Fibroblast of villous mesenchyme (primary cell): ENCODE measurements at places on chromosomes 6 and 20.
A peak's percentile ranks its signal among the peaks of the same experiment; 100 is the strongest.

GRCh38 chr6:112618849-112619248 is 271.7 kb downstream of the RFPL4B start:
- DNase-seq = peak; percentile 27

DNA sequence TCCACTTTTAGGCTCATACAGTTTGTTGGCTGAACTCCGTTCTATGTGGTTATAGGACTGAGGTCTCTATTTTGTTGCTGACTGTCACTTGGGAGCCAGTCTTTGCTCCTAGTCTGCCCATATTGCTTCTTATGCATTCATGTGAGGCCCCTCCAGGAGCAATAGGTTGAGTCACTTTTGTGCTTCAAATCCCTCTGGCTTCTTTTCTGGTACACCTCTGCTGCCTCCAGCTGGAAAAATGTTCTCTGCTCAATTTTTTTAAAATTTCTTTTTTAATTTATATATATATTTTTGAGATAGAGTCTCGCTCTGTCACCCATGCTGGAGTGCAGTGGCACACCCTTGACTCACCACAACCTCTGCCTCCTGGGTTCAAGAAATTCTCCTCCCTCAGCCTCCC is 42.7 kb upstream of the NOX3 start:
- no peak for DNase-seq

DNA sequence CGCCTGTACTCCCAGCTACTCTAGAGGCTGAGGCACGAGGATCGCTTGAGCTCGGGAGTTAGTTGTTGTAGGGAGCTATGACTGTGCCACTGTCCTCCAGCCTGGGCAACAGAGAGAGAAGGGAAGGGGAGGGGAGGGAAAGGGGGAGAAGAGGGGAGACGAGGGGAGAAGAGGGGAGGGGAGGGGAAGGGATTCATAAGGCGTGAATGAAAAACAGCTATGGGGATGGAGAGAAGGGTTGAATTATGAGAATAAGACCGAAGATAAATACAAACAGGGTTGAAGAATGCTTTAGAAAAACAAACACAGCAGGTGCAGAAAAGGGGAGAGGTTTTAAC is 106.0 kb downstream of the TRIM27 start:
- no peak for DNase-seq

GRCh38 chr6:75934643-75935472 is 137.6 kb downstream of the IMPG1 start:
- DNase-seq = peak; percentile 82

DNA sequence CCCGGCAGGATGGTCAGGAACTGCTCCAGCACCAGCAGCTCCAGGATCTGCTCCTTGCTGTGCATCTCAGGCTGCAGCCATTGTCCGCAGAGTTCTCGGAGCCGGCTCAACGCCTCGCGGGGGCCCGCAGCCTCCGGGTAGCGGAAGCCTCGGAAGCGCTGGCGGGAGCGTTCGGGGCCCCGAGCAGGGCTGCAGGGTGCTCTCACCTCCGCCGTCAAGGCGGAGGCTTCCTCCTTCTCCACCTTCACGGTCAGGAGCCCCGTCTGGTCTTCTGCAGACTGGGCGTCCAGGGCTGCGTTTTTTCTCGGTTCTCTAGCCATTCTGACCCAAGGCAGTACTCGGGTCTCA is 434 bp downstream of the ZKSCAN4 start:
- no peak for DNase-seq

- DNase-seq = peak; percentile 72
These were observed 8.5 kb upstream of the TUBB2A start for GRCh38 chr6:3165631-3166534.

DNA sequence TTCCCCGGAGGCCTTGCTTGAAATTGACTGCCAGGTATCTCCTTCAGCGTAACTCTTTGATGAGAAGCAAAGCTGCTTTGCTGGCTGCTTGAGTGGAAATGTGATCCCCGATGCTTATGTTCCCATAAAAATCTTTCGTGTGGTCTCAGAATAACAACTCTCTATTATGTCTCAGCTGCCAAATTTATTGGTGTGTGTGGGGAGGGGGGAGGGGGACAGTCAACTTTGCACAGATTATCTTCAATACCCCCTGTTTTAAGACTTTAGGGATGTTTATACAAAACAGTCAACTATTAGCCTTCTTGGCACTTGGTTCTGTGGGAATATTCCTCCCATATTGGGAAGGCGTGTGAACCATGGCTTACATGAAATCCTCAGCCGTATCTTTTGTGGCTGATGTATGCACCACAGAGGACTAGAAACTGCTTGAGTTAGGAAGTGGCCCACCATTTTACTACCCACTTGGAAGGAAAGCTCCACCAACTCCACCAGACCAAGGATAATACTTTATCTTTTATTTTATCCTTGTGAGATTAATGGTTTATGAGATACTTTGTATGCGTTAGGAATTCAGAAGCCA is 101.5 kb upstream of the SLC24A3 start:
- DNase-seq = no peak

GRCh38 chr6:2102966-2103365 is 142.4 kb downstream of the GMDS start:
- no peak for DNase-seq
